ENCODE measurements at places on chromosomes 12 and 14.
A peak's percentile ranks its signal among the peaks of the same experiment; 100 is the strongest.

- peak; percentile 68 for DNase-seq
Observed at GRCh38 chr12:65602610-65603295, 221.5 kb upstream of the HMGA2 start.

- no peak for DNase-seq
Observed at GRCh38 chr14:86626530-86626929, 1096.6 kb downstream of the FLRT2 start.

DNA sequence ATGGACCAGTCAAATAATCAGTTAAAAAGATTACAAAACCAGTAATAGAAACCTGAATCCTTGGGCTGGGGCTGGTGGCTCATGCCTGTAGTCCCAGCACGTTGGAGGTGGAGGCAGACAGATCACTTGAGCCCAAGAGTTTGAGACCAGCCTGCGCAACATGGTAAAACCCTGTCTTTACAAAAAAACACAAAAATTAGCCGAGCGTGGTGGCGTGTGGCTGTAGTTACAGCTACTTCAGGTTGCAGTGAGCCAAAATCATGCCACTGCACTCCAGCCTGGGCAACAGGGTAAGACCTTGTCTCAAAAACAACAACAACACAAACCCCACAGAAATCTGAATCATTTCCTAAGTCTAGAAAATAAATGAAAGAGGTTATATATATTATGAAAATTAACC lies 100.6 kb downstream of the HEATR5A start:
- no peak for DNase-seq

GRCh38 chr14:54329082-54329695 lies 67.6 kb upstream of the CDKN3 start:
- DNase-seq = peak; percentile 16

GRCh38 chr12:49894751-49895148 lies 8.9 kb downstream of the FAIM2 start:
- no peak for DNase-seq

All from AG04449 (cell line).